Stimulated activated CD4-positive, alpha-beta T cell treated with anti-CD3 and anti-CD28 coated beads, TNF-alpha, amount 100 ng/mL, for 48 hours (primary cell): ENCODE measurements at places on chromosomes 13 and 19.

- no peak for DNase-seq
These were observed 1.7 kb downstream of the B3GLCT start for GRCh38 chr13:31201341-31202031.

DNA sequence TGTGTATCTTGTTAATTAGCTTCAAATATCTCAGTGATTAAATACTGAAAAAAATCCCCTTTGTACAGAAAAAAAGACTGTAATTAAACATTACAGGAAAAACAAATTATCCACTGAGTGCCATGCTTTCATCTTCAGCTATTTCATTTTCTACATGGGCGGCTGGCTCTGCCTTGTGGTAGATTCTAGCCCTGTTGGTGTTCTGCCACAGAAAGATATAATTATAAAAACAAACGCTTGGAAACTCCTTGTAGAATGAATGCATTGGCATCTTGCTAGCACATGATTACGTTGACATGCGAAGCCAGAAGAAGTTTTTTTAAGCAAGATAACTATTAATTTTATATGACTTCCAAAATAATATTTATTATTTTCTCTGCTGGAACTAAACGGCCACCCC is 496.8 kb downstream of the MYO16 start:
- DNase-seq = no peak

DNA sequence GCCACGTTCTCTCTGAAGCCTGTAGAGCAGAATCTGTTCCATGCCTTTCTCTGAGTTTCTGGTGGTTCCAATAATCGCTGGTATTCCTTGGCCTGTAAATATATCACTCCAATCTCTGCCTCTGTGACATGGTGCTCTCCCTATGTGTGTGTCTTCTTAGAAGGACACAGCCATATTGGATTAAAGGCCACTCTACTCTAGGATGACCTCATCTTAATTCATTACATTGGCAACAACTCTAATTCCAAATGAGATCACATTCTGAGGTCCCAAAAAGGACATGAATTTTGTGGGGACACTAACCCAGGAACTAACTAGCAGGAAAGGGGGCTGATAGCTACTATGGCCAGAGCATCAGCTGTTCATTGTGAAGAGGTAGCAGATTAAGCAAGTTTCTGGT is 110.7 kb downstream of the KLF12 start:
- no peak for DNase-seq

- no peak for DNase-seq
These were observed 220.9 kb downstream of the POU4F1 start for GRCh38 chr13:78382491-78382890.

DNA sequence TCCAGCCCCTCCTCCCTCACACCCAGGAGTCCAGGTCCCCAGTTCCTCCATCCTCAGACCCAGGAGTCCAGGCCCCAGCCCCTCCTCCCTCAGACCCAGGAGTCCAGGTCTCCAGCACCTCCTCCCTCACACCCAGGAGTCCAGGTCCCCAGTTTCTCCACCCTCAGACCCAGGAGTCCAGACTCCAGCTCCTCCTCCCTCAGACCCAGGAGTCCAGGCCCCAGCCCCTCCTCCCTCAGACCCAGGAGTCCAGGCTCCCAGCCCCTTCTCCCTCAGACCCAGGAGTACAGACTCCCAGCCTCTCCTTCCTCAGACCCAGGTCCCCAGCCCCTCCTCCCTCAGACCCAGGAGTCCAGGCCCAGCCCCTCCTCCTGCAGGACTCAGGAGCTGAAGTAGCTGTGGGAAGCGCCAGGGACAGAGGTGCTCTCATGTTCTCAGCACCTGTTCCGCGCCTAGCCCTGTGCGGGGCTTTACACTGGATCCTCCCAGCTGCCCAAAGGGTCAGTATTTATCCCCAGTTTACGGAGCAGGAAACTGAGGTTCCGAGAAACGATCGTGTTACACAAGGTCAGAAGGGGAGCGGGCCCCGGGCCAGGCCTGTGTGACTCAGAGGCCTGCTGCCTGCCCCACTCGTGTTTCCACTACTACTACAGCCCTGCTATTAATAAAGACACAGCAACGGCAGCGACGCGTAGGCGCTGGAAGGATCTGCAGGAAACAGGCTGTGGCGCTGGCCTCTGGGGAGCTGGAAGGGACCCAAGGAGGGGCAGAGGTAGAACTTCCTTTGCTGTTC is 1.7 kb upstream of the SBK3 start:
- no peak for DNase-seq

- no peak for DNase-seq
These were observed 1227.1 kb downstream of the SLITRK1 start for GRCh38 chr13:82654861-82655855.

DNA sequence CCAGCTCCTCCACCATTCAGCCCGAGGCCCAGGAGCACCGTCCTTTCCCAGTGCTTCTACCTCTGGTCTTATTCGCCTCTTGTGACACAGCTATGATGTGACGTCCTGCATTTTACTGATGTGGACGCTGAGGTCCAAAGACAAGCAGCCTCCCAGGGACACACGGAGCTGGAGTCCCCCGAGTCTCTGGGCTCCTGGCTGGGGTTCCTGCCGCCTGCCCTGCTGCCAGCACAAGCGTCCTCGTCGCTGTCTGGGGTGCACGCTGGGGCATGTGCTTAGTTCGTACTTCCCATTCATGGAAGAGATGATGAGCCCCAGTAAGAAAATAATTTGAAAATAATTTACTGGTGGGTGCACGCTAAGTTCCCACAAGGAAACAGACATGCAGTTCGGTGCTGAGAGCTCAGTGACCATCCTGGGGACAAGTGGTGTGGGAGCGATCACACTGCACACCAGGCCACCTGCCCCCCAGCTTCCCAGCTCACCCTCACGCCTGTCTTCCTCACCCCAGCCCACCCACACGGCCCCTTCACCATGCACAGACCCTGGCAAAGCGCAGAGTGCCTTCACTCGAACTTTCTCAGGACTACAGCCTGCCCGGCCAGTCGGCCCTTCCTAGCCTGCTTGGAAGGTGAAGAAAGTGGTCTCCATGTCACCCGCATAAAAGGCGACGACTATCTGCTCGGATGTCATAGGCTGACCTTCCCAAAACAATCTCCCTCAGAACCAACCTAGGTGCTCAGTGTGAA is 14.2 kb upstream of the CFAP97D2 start:
- no peak for DNase-seq

GRCh38 chr13:93951108-93951507 is 528.4 kb downstream of the DCT start:
- no peak for DNase-seq

GRCh38 chr19:3625996-3626472 is 556 bp downstream of the CACTIN start:
- DNase-seq = no peak

GRCh38 chr13:44382635-44383145 is 9.1 kb downstream of the SERP2 start:
- DNase-seq = no peak

DNA sequence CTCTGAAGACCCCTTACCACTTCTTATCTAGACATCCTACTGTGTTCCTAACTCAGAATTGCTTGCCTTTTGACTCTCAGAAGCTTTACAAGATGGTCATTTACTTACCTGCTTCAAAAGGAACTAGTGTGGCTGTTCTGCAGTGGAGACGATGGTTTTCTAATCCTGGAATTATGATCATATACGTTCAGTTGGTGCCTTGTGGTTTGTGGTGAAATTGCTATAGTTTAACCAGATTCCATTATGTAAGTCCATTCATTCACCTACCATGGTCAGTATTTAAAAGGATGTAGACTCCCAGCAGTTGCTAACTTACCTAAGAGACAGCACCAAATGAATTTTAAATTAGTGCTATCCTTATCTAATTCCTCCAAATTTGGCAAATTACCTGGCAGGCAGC is 210.9 kb downstream of the SHISA2 start:
- no peak for DNase-seq

DNA sequence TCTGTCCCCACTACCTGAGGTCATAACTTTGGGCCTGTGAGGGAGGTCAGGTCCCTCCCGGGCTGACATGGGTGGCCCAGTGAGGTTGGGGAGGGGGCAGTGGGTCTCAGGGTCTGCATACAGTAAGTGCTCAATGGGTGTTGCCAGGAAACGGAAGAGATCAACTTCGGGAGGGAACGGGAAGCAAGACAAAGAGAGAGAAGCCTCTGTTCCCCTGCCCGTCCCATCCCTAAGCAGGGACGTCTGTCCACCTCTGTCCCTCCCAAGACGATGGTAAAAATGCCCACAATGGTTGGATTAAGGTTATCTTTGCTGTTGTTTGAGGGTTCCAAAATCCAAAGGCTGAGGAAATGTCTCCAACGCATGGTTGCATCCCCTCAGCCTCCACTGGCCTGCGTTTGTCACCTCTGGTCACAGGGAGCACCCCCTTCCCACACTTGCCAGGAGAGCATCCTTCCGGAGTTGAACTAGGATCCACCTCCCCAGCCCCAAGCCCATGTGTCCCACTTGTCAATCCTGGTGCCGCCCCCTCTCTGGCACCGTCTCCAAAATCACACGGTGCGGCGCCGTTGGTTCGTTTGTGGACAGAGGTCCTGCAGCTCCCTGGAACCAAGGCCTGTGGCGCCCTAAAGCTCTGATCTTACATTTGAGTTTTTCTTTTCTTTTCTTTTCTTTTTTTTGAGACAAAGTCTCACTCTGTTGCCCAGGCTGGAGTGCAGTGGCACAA is 774 bp upstream of the HOMER3 start:
- DNase-seq = no peak

DNA sequence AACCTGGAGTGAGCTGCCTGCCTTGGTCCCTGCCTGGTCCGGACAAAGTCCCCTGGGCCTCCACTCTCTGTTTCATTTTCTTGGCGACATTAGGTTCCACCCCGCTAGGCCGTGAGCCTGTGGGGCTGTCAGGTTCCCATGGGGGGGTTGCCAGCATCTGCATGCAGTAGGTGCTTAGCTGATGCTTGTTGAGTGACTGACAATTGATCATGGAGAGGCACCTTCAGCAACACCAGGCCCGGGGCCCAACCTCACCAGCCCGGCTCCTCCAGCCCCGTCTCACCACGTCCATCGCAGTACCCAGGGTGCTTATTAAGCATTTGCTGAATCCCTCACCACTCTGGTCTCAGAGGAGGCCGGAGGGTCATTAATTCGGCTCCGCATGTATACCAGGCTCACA is 13.4 kb downstream of the MISP start:
- no peak for DNase-seq

GRCh38 chr13:107835339-107836018 is 379.9 kb downstream of the LIG4 start:
- no peak for DNase-seq

DNA sequence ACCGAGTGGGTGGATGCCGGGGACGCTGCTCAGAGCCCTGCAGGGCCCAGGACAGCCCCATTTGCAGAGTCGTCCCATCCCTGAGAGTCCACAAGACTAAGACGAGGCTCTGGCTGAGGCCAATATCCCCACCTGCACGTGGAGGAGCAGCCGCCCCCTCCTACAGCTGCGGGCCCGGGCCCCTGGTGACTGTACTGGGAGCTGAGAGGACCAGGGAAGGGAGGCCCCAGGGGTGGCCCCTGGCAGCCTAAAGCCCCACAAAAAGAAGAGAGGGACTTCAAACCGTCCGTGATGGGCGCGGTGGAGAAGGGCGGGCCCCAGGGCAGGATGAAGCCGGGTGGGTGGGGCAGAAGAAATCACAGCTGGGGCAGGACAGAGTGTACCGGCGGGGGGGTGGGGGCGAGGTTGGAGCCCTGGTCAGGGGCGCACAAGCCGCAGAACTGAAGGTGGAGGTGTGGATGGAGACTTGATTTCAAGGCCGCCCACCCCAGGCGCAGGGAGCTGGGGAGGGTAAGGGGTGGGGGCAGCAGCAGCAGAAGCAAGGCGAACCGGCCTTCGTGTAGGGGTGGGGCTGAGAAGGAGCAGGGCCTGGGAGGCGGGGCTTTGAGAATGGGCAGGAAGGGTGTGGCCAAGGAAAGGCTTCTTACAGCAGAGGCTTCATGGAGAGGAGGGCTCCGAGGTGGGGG is 12.9 kb downstream of the CFD start:
- peak; percentile 81 for DNase-seq

GRCh38 chr19:42301646-42302203 is at the start of gene PRR19:
Gene PRR19 (plus strand): TSS chr19:42302132. CDS start chr19:42309585, 7,453 bp downstream.
- no peak for DNase-seq

GRCh38 chr13:99281811-99282263 is 23.7 kb upstream of the GPR18 start:
- DNase-seq = no peak

GRCh38 chr19:54009440-54009839 is 18.0 kb downstream of the CACNG6 start:
- DNase-seq = no peak

DNA sequence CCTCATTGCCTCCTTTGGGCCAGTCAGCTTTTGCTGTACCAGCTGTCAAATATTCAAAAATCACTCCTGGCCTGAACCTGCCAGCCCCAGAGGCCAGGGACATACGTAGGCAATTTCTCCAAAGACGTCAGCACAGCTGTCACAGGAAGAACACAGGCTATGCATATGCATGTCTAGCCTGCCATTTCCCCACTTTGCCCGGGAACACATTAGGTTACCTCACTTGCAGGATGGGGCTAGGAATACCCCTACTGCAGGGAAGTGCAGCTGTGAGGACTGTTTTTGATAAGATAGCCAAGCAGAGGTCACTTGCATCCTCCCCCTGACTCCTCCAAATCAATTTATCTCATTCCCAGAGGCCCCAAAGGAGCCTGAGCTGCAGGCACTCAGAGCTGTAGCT is 2.8 kb downstream of the ZNF667 start:
- DNase-seq = no peak
